ENCODE measurements at places on chromosomes 11 and 22.

DNA sequence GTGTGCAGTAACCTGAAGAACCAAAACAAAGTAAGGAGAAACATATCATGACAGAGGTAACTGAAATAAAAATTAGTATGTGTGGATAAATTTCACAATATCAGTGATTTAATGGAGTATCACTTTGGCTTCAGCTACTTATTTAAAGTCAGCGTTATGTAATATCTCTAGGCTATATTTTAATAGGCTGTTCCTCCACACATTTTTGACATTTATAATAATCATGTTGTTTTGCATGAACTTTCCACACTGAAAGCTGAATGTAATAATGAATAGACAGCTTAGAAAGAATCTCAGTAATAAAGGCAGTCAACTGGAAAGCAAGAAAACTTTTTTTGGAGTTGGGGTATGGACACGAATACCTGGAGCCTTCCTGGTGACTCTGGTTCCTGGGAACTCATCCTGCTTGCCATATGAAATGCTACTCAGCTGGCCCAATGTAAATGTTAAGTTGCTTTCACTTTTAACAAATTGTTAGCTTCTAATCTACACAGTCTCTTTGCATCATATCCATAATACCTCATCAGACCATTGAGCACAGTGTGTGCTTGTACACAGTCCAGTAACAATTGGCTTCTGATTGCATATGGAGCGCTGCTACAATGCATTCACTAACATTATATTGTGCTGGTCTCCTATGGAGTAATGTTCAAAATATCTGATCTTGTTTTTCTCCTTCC, 257.7 kb downstream of the SOX6 start:
- DNase-seq: no peak

GRCh38 chr22:46355369-46355995, 20.0 kb downstream of the TRMU start:
- DNase-seq: peak; percentile 31

DNA sequence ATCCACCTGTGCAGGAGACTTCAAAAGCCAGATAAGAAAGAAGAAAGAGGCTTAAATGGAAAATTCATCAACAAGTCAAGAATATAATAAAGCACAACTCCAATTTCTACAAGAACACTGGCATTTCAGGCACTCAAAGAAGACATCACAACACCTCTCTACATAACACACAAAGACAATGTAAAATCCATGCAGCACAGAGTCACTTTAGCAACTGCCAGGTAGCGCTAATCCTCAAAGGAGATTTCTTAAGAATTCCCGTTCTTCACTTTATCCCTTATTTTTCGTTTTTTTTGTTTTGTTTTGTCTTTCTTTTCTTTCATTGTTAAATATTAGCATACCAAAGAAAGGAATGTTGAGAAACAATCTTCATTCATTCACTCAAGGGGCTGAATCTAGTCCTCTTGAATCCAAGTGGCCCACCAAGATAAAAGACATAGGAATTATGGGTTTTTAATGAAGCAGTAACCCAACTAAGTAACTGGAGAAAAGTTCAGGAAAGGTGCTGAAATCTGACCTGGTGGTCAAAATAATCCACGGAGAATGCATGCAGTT, 95.0 kb downstream of the CADM1 start:
- no peak for DNase-seq

- DNase-seq: no peak
Observed at GRCh38 chr11:87143641-87144040, 105.9 kb downstream of the TMEM135 start.

DNA sequence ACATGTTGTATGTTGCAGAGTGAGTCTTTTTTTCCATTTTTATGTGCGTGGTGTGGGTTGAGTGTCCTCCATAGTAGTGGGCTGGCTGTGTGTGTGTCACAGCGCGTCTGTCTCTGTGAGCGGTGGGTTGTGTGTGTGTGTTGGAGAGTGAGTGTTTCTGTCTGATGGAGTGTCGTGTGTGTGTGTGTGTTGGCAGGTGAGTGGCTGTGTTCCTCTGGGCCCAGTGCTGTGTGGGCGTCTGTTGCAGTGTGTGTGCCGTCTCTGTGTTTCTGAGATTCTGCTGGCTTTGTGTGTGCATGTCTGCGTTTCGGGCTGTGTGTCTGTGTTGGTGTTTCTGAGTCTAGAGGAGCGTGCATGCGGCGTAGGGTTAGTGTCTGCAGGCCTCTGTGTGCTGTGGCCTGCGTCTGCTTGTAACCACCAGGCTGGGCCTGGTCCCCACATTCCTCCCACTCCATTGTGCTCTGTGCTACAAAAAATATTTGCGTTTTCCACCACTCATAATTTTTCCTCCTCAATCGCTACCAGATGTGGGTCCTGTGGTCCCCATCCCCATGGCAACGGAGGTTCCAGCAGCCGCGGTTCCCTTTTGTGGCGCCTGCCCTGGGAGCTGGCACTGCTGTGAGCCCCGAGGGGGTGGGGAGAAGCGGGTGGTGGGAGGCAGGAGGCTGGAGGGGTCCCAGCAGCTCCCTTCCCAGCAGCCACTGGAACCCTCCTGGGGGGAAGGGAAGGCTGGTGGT, 15.2 kb downstream of the SCARF2 start:
- no peak for DNase-seq

DNA sequence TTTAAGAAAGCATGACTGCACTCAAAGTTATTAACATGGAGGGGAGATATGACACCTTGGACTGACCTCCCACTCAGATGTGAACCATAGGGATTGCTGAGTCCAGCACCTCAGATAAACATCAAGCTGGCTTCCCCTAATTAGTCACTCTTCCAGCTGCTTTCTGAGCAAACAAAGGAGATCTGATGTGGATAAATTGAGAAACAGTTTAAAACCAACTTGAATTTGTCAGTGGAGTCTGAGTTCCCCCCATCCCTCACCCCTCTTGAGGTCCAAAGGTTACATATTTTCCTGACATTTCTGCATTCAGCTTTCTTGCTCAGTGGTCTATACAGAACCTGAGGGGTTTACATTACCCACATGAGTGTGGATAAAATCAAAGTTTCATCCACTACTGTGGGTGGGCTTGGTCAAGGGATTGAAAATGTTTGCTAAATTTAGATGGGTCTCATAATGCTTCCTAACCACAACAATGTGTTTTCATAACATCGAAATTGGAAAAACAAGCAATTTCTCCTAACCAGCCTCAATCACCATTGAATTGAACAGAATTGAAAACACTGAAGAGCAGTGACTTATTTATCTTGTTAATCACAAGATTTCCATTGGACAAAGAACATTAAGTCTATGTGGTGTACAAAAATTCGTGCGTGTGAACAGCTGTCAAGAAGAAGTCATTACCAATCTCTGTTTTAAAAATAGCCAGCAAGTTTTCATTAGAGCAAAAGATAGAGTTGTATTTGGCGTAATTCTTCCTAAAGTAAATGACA, 292.3 kb downstream of the METTL15 start:
- no peak for DNase-seq

DNA sequence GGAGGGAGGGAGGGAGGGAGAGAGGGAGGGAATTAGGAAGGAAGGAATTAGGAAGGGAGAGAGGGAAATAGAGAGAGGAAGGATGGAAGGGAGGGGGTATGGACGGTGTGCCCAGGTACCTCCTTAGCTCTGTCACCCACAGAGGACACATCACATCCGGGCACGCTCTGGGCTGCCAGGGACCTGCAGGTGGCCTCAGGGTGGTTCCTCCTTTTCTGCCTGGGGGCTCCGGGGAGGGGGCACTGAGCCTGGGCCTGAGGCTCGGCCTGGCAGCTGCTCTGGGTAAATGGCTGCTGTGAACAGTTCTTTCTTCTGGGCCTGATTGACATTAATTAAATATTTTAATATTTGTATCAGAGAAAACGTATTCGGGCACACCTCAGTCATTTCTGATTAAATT, 733.5 kb downstream of the BRD1 start:
- no peak for DNase-seq

DNA sequence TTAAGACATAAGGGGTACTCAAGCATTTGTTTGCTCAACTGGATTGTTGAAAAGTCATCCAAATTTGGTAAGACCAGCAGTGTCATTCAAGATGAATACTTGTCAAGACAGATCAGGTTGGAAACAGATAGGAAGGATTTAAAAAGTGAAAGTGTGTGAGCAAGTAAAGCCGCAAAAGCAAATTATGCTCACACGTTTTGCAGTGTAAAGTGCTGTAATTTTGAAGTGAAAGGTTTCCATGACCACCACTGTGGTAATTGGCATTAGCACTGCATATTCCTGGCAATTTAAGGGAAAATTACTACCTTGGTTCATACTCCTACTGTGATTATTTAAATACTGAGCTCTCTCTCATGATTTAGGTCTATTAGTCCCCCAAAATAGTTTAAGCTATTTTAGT, 704.1 kb upstream of the CCDC179 start:
- no peak for DNase-seq

Data from smooth muscle cell of the brain vasculature (primary cell).